ENCODE measurements at places on chromosomes 4 and X.
A peak's percentile ranks its signal among the peaks of the same experiment; 100 is the strongest.

DNA sequence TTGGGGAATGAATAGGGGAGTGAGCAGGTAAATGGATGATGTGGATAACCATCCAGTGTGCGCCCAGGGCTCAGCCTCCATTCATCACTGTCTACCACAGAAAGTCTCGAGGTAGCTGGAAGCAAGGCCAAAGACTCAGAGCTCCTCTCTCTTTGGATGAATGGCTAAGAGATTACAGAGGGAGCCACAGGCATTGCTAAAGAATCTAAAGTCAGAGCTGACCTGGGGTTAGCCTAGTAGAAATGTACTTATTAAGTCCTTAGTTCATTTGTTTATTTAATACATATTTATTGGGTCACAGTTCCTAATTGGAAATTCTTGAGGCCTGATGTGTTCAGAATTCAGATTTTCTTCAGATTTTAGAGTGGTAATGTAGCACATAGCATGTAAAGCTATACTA, 88.7 kb upstream of the HPF1 start:
- no peak for DNase-seq

- DNase-seq: peak; percentile 6
These were observed 468.5 kb downstream of the IQCM start for GRCh38 chr4:149347139-149347538.

DNA sequence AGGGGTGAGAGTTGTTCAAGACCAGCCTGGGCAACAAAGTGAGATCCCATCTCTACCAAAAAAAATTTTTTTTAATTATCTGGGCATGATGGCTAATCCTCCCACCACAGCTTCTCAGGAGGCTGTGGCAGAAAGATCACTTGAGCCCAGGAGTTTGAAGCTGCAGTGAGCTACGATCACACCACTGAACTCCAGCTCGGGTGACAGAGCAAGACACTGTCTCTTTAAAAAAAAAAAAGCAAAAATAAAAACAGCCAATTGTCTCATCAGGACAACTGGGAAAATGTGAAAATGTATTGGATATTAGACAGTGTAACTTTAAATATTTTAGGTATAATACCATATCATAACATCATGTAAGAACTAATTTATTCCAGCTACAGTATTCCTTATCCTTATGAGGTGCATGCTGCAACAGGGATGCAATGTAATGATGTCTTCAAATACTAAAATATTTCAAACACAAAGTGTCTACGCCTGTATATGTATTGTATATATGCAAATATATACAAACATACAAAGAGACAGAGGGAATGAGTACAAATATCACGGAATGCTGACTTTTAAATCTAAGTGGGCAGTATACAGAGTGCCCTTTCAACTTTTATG, 17.2 kb downstream of the FAM13A start:
- no peak for DNase-seq

DNA sequence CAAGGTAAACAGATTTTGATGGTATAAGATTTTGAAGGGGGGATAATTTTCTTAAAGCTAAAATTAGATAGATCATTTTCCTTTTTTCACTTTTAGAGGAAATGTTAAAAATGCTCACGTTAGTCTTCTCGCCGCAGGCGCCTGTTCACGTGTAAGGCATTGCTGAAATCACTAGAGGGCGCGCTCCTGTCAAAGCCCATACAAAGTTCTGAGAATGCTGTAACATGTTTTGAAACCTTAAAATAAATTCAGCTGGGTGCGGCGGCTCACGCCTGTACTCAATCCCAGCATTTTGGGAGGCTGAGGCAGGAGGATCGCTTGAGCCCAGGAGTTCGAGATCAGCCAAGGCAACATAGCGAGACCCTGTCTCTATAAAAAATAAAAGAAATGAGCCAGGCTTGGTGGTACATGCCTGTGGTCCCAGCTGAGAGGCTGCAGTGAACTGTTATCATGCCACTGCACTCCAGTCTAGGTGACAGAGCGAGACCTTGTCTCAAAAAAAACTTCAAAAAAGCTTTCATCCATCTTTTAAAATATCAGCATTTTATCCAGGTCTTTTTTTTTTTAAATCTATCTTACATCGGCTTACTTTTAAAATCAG, 138.0 kb downstream of the RBMX2 start:
- peak; percentile 50 for DNase-seq

GRCh38 chrX:6849716-6850414, 297.6 kb upstream of the STS start:
- DNase-seq: no peak
